Mesendoderm (in vitro differentiated cells): ENCODE measurements at places on chromosomes 2 and 18.

GRCh38 chr2:25551316-25551715, 122.1 kb downstream of the DTNB start:
- DNase-seq: no peak

- DNase-seq: peak; percentile 80
Observed at GRCh38 chr2:214631406-214631805, 178.1 kb downstream of the BARD1 start.

GRCh38 chr18:56542476-56542875, 95.9 kb downstream of the TXNL1 start:
- DNase-seq: peak; percentile 6

GRCh38 chr18:68414407-68414806, 300.5 kb downstream of the TMX3 start:
- DNase-seq: no peak

DNA sequence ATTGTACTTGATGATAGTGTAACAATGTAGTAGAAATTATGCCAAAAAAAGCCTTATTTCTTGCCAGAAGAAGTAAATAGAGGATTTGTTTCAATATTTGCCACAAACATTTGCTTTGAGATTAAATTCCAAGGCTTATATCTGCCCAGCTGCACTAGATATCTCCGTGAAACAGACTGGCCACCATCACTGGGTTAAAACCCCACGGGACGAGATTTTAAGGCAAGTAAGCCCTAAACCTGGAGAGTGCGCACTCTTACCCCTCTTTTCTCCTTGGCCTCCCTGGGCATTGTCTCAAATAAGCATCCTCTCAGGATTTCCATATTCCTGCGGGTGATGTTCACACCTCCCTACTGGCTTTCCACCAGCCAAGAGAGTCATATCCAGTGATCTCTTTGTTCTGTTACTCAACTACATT, 334.4 kb downstream of the AGPS start:
- no peak for DNase-seq

DNA sequence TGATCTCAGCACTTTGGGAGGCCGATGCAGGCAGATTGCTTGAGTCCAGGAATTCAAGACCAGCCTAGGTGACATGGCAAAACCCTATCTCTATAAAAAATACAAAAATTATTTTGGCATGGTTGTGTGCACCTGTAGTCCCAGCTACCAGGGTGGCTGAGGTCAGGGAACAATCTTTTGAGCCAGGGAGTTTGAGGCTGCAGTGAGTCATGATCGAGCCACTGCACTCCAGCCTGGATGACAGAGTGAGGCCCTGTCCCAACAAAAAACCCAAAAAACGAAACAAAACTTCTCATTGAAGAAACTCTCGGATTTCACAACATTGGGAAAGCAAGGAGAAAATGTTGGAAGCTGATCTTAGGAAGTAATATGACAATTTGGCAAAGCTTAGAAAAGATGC, 317.3 kb upstream of the MGAT5 start:
- no peak for DNase-seq

GRCh38 chr2:238376884-238377391, 49.8 kb upstream of the ASB1 start:
- no peak for DNase-seq

DNA sequence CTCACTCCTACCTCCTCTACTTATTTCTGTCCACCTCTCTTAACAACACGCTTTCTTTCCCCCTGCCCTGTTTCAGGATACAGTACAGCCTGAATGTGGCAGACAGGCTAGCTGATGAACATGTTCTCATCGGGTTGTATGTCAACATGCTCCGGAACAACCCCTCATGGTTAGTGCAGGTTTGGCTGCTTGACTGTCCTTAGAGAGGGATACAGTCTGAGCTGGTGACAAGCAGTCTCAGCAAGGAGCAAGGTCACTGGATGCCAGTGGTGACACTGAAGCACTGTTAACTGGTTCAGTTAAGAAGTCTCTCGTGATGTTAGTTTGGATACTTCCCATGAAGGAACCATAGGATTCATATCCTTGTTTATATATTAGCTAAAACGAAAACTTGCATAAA, 128.6 kb downstream of the DTNA start:
- DNase-seq: no peak

DNA sequence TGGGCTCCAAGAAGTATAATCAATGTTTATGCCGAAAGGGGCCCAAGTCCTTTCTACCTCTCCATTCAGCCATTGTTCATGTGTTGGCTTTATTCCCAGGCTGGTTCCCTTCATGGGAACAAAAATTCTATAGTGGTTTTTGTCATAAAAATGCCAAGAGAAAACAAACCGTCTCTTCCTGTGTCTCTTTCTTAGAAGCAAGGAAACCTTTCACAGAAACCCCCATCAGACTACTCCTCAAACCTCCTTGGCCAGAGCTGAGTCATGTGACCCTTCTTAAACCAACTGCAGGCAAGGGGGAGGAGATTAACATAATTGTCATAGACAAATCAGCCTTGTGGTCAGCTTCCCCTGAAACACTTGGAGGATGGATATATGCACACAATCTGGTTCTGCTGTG, 75.1 kb upstream of the TANK start:
- no peak for DNase-seq

GRCh38 chr2:46273225-46273863, 23.9 kb upstream of the EPAS1 start:
- no peak for DNase-seq

GRCh38 chr2:72413716-72414115, 266.1 kb upstream of the CYP26B1 start:
- no peak for DNase-seq

GRCh38 chr2:166171216-166171615, 43.4 kb upstream of the SCN1A start:
- DNase-seq: no peak

DNA sequence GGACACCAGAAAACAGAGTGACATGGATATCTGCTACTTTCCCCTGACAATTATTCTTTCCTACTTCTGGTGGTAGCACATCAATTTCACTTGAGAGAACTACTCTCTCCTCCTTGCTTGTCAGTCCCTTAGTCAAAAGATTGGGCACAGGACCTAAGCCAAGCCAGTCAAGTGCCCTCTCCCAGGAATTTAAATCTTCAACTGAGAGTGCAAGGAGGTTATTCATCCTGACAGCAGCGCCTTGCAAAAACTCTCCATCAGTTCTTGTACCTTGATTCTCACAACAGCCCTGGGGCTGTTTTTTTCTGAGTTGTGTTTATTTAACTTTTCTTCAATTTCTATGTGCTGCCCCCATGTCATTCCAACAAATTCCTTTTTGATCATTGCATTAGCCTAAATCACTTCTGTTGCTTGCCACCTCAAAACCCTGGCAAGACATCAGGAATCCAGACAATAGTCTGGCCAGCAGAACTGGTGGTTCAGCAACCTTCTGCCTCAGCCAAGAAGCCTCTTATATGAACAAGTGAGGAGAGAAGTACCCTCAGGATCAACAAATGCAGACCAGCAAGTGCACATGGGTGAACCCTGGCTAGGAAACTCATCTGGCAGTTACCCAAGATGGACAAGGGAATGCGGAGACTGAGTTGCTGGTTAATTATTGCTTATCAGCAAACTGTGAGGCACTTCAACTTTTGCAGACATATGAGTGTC, 19.4 kb downstream of the COL4A3 start:
- no peak for DNase-seq

DNA sequence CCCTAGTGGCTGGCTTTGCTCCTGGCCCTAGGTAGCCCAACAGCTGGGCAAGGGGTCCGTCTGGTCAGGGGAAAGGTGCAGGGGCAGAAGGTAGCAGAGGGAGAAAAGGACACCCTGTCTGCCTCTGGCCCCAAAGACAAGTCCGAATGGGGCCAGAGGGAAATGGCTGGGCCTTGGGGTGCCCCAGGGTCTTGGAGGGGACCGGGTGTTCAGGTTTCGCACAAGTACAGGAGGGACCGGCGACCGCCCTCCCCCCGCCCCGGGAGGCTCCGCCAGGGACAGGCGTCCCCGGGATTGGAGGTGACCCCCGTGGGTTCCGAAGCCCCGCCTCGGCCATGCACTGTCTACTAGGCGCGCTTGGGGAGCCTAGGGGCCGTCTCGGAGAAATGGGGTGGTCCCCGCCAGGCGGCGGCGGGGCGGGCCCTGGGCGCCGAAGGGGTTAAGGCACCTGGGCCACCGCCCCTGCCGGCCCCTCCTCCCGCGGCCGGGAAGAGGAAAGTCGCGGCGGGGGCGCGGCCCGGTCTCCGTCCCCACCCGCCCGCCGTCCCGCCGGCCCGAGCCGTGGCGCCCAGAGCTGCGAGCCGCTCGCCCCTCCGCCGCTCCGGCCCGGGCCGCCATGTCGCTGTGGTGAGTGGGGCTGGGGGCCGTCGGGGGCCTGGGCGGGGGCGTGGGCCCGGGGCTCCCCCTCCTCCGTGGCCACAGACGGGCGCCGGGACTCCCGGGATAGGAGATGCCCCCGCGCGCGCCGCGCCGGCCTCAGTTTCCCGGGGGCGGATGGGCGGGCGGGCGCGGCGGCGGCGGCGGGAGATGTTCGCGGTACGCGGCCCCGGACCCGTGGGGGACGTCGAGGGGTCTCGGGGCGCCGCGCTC, at the start of gene B3GNT7:
B3GNT7 (plus strand) TSS at position 523 of the 870 bp plus-strand sequence; CDS start at position 617, 94 bp downstream.
- no peak for DNase-seq

GRCh38 chr2:102061286-102061699, 69.5 kb downstream of the IL1R2 start:
- no peak for DNase-seq

- no peak for DNase-seq
Observed at GRCh38 chr2:138017824-138018223, 53.6 kb downstream of the HNMT start.

DNA sequence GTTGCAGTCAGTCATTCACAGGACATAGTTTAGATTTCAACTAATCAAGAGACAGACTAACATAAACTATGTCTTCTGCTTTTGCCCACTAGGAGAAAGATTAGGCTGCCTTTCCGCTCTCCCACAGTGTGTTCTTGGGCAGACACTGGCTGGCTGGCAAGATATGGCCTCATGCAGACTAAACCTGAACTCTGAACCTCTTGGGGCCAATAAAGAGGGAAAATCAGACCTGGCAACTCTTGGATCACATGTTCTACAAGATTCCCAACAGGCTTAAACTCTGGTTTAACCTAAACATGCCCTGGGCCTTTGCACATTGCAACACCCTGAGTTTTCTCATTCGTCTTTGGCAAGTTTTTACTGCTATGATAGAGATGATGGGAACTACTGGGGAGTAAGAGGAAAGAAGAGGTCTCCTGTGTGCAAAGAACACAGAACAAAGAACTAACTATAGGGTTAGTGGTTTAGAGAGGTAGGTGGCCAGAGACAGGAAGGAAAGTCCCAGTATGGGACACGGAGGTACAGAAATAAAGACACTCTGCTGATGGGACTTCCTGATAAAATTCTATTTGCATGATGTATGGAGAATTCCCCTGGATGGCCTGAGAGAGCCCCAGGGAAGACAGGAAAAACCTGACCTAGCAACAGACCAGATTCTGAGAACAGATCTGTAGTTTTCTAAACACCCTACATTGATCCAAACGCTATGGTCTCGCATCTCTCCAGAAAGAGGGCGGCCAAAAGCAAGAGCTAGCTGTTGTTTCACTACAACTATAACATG, 2.0 kb upstream of the ATRAID start:
- peak; percentile 12 for DNase-seq

DNA sequence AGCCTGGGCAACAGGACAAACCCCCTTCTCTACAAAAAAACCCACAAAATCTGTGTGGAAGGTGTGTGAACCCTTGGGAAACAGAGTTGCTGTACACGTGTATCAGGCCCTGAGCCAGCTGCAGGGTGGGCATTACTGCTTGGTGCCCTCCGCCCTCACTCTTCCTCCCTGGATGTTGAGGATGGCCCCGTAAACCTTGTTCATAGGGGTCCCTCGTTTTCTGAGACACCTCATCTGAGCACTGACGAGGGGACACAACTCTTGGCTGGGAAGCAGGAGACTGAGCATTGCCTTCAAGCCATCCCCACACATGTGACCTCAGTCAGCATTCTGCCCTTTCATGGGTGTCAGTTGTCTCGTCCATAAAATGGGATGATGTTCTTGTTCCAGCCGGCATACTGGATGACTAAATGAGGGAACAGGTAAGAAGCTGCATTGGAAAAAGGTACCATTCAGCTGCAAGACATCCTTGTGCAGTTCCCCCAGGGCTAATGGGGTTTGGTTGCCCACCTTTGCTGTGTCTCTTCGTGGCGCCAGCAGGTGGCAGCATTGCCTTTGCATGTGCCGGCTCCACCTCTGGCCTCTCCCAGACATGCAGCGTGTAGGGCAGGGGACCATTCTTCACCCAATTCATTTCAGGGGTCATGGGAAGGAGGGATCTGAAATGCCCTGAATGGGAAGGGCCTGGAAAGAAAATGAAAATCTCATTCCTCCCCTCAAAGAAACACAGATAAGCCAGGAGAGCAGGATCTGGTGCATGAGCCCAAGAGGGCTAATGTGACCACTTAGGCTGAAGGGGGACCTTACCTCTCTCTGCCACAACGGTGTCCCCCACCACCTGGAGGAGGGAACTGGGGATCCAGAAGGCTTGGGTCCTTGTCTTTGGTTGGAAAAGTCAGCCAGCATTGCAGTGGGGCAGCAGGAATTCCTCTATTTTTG, 36.4 kb upstream of the HAAO start:
- DNase-seq: peak; percentile 84

- no peak for DNase-seq
Observed at GRCh38 chr2:20624884-20625485, 25.9 kb downstream of the HS1BP3 start.

- no peak for DNase-seq
Observed at GRCh38 chr2:171365232-171365631, 68.6 kb downstream of the METTL8 start.

DNA sequence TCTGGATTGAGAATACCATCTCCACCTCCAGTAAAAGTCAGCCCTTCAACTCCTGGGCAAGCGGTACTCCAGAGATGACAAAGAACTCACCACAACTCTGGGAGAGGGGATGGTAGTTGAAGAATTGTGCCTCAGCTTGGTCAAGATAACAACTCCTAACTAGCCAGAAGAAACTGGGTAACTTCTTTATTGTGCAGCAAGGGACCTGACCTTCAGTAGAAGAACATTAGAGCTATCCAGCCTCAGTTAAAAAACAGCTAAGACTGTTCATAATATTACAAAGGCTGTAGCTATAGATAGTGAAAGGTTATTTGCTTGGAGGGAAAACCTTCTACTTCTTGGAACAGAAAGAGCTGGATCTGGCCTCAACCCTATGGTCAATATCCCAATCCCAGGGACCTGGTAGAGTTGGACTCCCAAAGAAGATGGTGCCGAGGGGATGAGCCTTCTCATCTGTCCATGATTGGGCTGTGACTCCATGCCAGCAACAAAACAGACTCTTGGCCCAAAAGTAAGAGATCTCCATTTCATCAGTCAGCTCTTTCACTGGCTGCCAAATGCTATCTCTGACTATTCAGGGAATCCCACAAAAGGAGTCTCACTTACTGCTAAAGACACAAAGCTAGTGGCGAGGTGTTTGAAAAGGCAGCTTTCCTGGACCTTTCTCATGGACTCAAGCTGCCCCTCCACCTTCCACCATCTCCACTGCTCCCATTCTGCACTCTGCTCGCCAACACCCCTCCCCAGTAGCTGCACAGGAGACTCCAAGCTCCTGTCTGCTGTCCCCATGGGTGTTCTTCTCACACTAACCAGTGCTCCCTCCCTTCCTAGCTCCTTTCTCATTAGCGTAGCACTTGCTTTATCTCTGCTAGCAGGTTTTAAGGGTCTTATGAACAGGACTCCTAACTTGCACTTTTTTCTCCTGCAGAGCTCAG, 145.8 kb downstream of the CAPN13 start:
- DNase-seq: peak; percentile 75

- DNase-seq: no peak
Observed at GRCh38 chr2:210722092-210722491, 165.7 kb downstream of the CPS1 start.
